Sciatic nerve (tissue), 2 donors: ENCODE measurements at places on chromosomes 7 and 10. TPM values are rescaled to one million over a fixed set of nuclear protein-coding genes. Genes with fewer than 3 reads are reported as not detected.

- DNase-seq: no peak
These were observed 42.2 kb upstream of the HSPB1 start for GRCh38 chr7:76260171-76260703.

GRCh38 chr10:123229927-123230630 is 75.9 kb downstream of the BUB3 start:
- DNase-seq: no peak

DNA sequence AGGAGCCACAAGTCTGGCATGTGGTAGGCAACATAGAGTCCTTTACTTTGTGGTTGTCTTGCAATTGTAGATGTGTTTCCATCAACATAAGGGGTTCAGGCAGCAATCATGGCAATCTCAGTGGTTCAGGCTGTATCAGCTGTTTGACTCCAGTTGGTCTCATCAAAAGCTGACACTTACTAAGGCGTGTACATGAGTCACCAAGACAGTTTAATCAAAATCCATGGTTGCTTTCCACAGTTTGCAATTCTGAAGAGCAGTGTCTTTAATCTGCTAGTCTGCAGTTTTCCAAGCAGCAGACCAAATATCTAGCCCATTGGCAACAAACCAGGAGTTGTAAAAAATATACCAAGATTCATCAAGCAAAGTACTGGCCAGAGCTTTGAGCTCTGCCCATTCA is 210.2 kb downstream of the MDFIC start:
- no peak for DNase-seq

DNA sequence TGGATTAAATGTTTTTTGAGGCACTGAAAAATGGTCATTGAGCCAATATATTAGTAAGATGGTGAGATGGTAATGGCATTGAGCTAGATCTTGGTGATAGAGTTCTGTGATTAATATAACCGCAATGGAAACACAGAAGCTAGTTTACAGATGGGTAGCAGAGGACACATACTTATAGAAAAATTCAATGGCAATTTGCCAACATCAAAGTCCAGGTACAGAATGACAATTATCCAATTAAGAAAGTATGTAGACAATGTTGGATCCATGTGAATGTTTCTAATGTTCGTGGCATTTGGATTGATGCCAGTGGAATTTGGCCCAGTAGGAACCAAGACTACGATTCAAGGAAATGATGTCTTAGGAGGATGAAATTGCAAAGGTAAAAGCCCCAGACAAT is 187.8 kb downstream of the GNAT3 start:
- DNase-seq: no peak

GRCh38 chr10:49509771-49510303 is 29.1 kb downstream of the ERCC6 start:
- no peak for DNase-seq

CH25H gene
- 8.8 TPM for total RNA-seq

RET gene
- 0.80 TPM for total RNA-seq

PITX3 gene
- total RNA-seq: not detected
